ENCODE measurements at places on chromosomes 3 and 15.

- no peak for DNase-seq
Measured at GRCh38 chr3:52007291-52007690, 11.6 kb upstream of the RPL29 start.

GRCh38 chr3:185988080-185988815 is 50.4 kb upstream of the TRA2B start:
- DNase-seq: no peak

DNA sequence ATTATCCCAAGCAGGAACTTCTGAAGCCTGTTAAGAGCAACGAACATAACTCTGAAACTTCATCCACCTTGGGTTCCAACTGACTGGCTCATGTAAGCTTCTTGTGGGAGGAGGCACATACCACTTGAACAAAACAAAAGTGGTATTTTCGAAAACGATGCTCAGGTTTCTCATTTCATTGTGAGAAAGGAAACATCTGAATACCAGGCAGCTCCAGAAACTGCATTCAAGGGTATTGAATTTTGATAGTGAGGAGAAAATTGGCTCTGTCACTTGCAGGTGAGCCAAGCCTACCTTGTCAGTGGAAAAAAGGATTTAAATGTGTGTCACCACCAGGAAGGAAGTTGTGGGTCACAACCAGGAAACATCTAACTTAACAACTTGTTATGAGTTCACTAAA is 218.1 kb upstream of the SATB1 start:
- DNase-seq: no peak

DNA sequence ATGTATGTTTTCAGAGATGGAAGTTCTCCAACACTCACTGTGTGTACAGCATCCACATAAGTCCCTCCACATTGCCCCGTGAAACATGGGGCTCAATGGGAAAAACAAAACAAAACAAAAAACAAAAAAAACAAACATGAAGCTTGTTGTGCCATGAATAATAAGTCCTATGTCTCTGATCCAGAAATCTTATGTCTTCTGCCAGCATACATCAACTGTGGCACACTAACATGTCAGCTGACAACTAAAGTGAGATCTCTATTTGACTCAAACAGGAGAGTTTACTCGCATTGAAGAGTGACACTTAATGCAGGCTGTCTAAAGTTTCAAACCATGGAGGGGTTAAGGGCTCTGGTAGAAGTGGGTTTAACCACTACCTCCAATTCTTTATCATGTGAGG is 180.2 kb upstream of the ROBO1 start:
- DNase-seq: no peak

- DNase-seq: no peak
Measured at GRCh38 chr15:52093539-52094510, 18.8 kb downstream of the BCL2L10 start.

GRCh38 chr15:70289191-70289955 is 191.7 kb upstream of the TLE3 start:
- DNase-seq: no peak

GRCh38 chr15:57730876-57731275 is 24.4 kb downstream of the POLR2M start:
- DNase-seq: no peak

GRCh38 chr3:147423798-147424580 is 14.8 kb downstream of the ZIC1 start:
- no peak for DNase-seq
